Hippocampal formation (tissue), 2 donors: ENCODE measurements at places on chromosomes 7 and 10.
A peak's percentile ranks its signal among the peaks of the same experiment; 100 is the strongest.

DNA sequence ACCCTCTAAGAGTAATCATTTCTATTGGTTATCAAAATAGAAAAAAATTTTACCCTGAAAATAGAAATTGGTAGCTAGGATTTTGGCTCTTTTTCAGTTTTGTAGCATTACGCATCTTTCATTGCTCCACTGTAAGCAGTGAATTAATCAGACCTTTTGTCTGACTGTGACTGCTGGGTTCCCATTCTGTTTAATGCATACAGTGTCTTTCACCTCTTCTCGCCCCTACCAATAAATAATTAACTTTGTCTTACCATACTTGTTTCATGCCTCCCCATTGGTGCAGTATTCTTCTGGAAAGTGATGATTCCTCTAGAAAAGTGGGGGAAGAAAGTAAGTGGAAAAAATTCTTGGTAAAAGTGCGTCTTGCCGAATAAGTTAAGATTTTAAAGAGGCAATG lies 73.2 kb downstream of the AP3M1 start:
- no peak for DNase-seq

DNA sequence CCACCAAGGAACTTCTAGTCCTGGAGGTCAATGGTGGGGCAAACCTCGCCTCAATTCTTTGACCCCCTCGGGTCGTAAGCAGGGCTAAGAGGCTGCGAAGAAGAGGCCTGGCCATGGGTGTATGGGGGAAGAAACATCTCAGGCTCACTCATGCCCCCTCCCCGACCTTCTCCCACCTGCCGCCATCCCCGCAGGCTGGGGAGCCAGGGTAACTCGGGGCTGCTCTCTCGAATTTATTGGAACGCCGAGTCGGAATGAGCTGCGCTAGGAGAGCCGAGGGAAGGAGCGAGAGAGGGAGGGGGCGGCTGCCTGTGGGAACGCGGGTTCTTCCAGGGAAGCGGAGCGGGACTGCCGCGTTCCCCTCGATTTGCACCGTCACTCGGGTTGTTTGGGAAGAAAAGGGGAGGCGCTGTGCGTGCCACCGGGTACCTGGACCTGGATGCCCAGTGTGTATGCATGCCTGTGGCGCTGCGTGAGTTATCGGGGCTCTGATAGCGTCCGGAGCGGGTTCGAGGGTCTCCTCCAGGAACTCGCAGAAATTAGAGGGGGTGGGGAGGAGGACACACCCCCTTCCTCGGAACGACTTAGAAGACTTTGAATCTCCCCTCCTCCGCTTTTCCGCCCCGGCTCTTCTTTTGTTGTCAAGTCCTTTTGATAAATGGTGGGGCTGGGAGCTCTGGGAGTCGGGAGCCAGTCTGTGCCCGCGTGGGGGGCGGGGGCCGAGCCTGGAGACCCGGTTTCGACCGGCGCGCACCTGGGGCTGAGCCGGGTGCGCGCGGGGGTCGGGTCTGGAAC lies 1.8 kb upstream of the ZNF503 start:
- DNase-seq, result no peak

- DNase-seq, result no peak
Measured at GRCh38 chr7:148535217-148535616, 55.3 kb upstream of the C7orf33 start.

GRCh38 chr10:88693392-88694020 lies 12.5 kb upstream of the LIPK start:
- DNase-seq, result no peak

GRCh38 chr10:110003524-110003885 lies 4.3 kb upstream of the ADD3 start:
- no peak for DNase-seq

- DNase-seq, result no peak
Measured at GRCh38 chr10:47403446-47404318, 19.6 kb upstream of the ZNF488 start.

DNA sequence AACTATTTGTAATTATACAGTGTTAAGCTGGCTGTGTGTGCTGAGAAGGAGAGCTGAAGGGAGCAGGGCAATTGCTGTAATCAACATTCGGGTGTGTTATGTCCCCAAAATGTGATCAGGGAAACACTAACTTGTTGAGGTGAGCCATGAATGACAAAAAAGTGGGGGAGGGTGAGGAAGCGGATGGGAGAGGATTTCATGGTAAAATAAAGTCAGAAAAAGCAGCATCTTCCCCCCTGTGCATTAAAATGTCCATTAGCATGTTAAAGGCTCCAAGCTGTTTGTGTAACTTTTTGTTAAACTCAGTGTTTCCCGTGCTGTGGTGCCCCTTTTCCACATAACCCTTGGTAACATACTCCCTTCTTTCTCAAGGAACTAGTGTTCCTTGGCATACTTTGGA lies 84.9 kb downstream of the ARID5B start:
- no peak for DNase-seq

GRCh38 chr7:38702002-38702535 lies 70.9 kb upstream of the AMPH start:
- DNase-seq, result no peak

- DNase-seq, result no peak
Measured at GRCh38 chr10:121405549-121405948, 192.7 kb downstream of the FGFR2 start.

- no peak for DNase-seq
Measured at GRCh38 chr7:25034136-25034535, 54.2 kb upstream of the OSBPL3 start.

- DNase-seq, result no peak
Measured at GRCh38 chr7:34567906-34568305, 90.1 kb upstream of the NPSR1 start.

DNA sequence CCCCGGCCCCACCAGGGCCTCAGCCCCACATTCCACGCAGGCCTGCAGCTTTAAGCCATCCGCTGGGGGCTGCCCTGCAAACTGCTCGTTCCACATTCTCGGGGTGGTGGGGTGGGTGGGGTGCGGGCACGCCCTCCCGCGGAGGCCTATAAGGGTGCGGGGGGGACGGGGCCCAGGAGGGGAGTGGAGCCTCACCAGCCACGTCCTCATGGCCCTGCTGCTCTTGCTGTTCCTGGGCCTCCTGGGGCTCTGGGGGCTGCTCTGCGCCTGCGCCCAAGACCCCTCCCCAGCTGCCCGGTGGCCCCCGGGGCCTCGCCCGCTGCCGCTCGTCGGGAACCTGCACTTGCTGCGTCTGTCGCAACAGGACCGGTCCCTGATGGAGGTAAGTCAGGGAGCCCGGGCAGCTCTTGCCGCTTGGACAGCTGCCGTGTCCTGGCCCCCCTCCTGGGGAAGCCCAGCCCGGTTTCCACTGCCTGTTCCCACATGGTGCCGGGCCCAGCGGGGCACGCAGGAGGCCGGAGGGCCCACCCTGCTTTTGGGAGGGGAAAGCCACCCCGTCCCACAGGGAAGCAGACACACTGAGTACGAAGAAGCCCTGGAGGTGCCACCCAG lies at the start of gene CYP2W1:
Gene CYP2W1 (plus strand): TSS at position 178 of the 612 bp plus-strand sequence. CDS start 31 bp downstream, at position 209.
- DNase-seq, result no peak

- DNase-seq, result no peak
Measured at GRCh38 chr7:30047124-30047523, 18.9 kb downstream of the PLEKHA8 start.

DNA sequence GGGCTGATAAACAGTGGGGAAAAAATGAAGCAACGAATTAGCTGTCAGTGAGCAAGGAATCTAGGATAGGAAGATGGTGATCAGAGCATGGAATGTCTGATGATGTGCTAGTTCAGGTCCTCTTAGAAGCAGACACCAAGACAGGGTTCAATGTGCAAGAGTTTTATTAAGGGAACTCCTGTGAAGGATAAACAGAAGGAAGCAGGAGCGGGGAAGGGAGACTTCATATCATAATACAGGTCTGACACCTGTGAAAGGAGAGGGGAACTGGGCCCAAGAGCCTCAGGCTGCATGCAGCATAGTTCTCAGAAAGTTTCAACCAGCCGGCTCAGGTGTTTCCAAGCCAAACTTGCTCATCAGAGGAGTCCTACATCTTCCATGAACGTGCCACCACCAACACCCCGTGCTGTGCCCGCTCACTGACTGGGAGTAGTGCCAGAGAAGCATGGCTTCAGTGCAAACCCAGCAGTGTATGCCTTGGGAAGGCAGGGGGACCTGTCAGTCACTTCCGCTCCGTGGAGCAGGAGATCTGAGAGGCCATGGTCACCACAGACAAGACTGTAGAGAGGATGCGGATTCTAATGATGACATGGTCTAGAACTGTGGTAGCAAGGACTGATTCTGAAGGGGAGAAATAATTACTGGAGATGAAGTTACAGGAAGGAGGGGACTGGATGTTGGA lies 45.8 kb downstream of the ZNF800 start:
- DNase-seq, result no peak

DNA sequence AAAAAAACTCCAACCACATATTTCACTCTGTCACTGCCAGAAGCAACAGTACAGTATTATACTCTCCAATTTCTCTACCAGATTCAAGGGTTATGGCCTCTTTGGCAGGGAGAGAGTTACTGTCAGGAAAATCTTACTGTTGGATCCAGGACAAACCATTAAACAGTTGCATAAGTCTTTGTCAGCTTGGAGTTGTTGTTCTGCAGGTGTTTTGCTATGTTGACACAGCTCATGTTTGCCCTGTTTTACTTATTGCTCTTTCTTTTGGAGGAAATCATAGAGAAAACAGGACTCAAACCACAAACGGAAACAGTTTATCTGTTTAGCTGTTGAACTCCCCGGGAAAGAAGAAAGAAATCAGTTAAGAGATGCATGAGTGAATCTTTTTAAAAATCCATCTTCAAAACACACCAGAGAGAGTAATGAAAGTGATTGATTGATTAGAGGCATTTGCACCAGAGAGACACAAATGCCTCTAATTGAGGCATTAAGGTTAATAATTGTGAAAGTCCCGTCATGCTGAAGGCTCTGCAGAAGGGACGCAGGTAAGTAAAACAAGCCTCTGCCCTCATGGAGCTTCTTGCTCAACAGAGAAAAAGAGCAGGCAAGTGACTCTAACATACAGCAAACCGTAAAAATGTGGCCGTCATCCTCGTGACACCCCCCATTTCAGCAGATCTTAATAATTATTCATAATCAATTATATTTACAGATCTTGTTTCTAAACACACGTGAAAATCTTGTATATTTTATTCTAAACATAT lies 38.7 kb upstream of the ARHGAP21 start:
- DNase-seq, result no peak

GRCh38 chr10:12960941-12961340 lies 40.6 kb downstream of the CCDC3 start:
- no peak for DNase-seq

GRCh38 chr7:140581411-140581810 lies 59.2 kb downstream of the DENND2A start:
- DNase-seq, result no peak

DNA sequence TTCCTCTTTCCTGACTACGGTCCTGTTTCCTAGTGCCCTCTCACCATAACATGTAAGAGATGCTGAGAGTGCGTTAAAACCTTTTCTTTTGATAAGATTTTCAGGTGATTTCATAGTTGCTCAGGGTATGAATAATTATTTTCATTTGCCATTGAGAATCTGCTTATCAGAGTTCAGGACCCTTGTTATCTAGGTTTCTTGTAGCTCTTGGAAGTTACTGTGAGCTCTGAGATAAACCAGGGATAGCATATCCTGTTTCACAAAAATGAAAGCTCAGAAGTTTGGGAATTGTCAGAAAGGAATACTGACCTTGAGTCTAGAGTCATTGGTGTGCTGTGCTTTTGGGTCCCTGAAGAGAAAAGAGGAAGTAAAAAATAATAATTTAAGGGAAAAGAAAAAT lies 76.8 kb upstream of the PRKG1 start:
- DNase-seq, result no peak

DNA sequence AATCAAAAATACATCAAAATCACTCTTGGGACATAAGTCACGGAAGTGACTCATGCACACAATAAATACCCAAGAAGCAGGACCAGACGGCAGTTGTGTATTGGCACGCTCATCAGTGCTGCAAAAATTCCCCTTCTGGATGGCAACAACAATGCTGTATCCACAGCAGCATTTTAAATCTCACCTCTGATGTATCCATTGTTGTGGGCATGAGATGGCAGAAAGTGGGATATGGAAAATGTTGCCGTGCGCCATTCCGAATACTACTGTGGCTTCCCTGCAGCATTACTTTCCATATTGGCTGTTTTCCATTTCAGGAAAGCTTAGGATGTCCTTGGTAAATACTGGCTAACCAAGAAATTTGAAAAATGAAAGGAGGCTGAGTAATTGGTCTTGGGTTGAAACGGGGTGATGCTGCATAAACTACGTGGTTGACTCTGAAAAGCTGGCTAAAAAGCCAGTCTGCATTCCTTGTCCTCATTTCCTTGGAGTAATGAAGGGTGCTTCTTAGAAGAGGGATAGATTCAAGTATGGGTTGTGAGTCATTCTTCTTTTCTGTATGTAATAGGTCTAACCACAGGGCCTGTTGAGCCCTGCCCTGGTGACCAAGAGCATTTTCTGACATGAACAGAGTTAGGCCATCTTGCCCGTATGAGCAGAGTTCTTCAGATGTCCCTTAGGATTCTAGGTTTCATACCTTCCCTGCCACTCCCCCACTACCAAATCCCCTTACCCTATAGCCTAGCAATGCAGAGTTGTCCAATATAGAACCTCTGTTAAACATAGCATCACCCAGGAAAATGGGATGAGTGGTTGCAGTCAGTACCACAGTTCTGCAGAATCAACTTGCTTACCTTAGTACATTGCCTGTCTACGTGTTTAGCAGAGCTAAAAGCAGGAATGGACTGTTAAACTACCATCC lies 36.3 kb upstream of the TOMM7 start:
- DNase-seq, result no peak

DNA sequence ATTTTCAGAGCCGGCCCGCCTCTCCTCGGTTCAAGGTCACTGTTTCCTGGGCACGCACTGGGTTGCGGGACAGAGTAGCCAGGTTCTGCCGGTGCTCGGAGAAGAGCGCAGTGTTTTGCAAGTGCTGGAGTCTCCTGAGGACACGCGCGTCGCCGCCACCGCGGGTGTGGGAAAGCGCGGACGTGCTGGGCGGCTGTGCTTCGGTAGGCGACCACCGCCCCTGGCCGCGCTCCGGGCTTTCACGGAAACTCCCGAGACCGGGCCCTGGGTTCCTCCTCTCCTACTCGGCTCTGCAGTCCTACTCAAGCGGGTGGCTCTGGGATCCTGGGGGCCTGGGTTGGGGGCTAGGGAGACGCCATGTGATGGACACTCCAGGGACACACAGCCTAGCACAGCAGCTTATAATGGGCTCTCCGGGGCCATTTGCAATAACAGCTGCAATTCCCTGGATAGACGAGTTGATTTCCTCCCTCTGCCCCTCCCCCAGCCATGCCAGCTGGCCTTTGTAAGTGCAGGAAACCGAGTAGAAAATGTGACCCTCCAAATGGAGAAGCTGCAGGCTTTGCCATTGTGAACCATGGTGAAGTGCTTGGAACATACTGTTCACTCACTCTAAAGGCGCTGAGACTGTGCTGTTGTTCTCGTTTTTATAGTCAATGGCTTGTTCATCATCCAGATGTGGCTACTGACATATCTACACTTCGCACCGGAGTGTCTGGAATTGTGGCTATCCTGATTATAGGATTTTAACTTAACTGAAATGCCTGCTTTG lies 2.1 kb downstream of the FRAT1 start:
- DNase-seq, result peak; percentile 49
